ENCODE measurements at places on chromosomes 2 and 18. TPM values are rescaled to one million over a fixed set of nuclear protein-coding genes. Genes with fewer than 3 reads are reported as not detected.

Gene SLC23A3
- 1.9 TPM for total RNA-seq

Gene OR6B2
- not detected for total RNA-seq

Gene SLC5A7
- not detected for total RNA-seq

Gene TIMM21
- 28.0 TPM for total RNA-seq

Gene ACMSD
- total RNA-seq = not detected

Gene PLGLB2
- total RNA-seq = not detected

Gene C18orf54
- 1.1 TPM for total RNA-seq
